ENCODE measurements at places on chromosomes 1 and 21.

DNA sequence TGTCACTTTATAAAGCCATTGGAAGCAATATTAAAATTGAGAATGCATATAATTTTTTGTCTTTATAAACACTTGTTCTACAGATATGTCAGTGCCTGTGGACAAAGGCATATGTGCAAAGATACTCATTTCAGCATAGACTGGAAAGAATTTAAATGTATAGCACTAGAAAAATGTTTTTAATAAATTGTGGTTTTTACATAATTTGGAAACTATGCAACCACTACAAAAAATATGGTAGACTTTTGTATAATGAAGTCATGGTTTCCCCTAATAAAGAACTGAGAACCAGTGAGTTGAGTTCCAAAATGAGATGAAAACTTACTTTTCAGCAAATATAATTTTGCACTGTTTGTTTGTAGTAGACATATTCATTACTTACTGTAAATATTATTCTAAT is 48.5 kb downstream of the BRINP3 start:
- no peak for DNase-seq

- no peak for DNase-seq
These were observed 613 bp upstream of the ERO1B start for GRCh38 chr1:236282425-236282716.

DNA sequence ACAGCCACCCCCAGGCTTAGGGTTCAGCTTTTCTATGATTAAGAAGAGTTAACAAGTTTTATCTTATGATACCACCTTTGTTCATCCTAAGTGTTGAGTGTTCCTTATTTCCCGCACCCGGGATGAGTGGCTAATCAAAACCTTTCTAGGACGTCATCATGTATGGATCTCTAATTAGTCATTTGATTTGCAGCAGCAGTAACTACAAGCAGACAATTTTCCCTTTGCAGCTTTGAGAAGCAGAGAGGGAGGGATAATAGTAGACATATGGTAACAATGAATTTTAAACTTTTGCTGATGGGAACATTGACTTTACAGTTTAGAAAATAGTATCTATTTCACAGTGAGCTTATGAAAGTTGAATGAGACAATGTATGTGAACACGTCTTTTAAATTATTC is 30.8 kb upstream of the SLC35F3 start:
- DNase-seq = no peak

DNA sequence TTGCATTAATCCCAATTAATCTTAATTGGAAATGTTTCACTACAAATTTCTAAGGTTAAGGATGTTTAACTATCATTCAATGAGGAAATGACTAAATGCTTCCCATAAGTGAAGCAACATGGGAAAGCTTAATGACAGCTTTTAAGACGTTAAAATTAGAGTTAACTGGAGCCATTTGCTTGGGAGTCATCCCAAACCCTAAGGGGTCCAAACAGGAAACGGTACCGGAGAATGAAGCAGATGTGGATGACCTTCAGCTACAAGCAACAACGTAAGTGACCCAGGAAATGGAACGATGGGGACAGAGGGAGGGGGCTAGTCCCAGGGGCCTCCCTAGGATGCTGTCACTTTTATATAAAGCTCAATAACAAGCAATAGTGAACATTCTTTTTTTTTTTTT is 62.2 kb downstream of the CAPZB start:
- DNase-seq = no peak

Measured in COR-L47 (cell line).